ENCODE measurements at places on chromosomes 16 and 17.

DNA sequence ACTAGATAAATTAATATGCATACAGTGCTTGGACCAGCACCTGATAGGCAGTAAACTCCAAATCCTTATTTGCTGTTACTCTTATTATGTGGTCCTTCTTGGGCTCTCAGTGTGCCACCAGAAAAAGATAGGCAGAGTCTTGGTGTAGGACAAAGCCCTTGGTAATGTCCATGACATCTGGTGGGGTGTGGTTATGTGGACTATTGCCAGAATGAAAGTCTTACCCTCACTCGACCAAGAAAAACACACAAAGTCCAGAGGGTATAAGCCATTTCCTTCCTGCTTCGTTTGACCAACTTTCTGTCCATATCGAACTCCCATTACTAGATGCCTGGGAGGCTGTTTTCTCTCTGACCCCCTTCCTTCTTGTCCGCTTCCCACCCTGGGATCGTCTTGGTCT, 140.9 kb downstream of the UTP18 start:
- DNase-seq = no peak

- no peak for DNase-seq
Observed at GRCh38 chr17:28532050-28532960, 20.1 kb downstream of the UNC119 start.

DNA sequence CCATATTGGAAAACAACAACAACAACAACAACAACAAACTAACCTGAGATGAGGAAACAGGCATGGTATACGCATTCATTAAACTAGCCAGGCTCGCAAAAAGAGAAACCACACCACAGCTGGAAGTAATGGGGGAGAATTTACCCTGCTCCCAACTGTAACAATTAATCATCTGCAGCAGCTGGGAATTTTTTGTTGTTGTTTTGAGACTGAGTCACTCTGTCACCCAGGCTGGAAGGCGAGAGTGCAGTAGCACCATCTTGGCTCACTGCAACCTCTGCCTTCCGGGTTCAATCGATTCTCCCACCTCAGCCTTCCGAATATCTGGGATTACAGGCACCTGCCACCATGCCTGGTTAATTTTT, 16.3 kb downstream of the PRPSAP1 start:
- no peak for DNase-seq

- peak; percentile 85 for DNase-seq
Observed at GRCh38 chr17:50935221-50935995, 69.3 kb upstream of the TOB1 start.

- DNase-seq = peak; percentile 12
Observed at GRCh38 chr16:85327731-85328675, 215.7 kb upstream of the CIBAR2 start.

GRCh38 chr16:22001591-22001990, 675 bp upstream of the PDZD9 start:
- DNase-seq = no peak

- DNase-seq = no peak
Observed at GRCh38 chr17:34760931-34761495, 181.6 kb downstream of the TMEM132E start.

DNA sequence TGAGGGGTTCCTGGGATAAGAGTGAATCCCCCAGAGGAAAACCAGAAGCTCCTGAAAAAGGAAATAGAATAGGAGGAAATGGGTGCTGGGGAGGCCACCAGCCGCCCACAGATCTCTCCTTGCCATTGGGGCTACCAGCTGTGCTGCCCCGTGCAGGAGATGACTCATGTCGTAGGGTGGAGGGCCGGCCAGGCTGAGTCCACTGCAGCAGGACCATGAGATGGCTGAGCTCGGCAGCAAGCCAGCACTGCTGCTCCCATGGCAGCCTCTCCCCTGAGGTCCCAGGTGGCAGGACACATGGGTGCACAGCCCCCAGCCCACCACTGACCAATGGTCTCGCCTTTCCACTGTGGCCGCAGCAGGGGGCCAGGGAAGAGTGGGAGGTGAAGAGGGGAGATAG, 95.5 kb downstream of the GNAO1 start:
- no peak for DNase-seq

GRCh38 chr17:9813166-9813565, 8.7 kb downstream of the GSG1L2 start:
- DNase-seq = no peak

GRCh38 chr16:73771196-73772064, 525.2 kb upstream of the PSMD7 start:
- DNase-seq = no peak

DNA sequence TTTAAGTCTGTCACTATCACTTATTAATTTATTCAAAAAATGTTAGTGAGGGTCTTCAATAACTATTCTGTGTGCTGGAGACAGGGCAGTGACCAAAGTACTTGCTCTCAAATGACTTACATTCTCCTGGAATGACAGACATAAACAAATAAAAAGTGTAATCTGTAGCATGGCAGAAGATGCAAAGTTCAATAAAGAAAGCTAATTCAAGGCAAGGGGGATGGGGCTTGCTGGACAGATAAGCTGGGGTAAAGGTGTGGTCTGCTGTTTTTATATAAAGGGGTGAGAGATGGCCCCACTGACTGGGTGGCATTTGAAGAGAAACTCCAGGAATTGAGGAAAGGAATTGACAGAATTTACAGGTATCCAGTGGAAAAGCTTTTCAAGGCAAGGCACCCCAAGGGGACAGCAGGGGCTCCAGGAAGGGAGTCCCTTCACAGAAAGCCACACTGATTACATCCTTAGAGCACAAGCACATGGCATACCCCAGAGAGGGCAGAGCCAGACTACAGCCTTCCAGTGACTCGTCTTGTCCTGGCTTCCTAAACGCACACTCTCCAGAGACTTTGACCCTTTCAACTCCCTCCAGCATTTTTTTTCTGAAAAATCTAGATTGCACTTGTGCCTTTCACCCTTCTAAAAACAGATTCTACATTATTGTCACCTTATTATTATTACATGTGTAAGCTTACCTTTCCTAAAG, 123.7 kb upstream of the HS3ST3A1 start:
- DNase-seq = no peak

GRCh38 chr16:66751992-66752322, 548 bp upstream of the DYNC1LI2 start:
- no peak for DNase-seq
